ENCODE measurements at places on chromosomes 5 and 9.

GRCh38 chr9:3809724-3810123, 283.9 kb upstream of the RFX3 start:
- no peak for DNase-seq

DNA sequence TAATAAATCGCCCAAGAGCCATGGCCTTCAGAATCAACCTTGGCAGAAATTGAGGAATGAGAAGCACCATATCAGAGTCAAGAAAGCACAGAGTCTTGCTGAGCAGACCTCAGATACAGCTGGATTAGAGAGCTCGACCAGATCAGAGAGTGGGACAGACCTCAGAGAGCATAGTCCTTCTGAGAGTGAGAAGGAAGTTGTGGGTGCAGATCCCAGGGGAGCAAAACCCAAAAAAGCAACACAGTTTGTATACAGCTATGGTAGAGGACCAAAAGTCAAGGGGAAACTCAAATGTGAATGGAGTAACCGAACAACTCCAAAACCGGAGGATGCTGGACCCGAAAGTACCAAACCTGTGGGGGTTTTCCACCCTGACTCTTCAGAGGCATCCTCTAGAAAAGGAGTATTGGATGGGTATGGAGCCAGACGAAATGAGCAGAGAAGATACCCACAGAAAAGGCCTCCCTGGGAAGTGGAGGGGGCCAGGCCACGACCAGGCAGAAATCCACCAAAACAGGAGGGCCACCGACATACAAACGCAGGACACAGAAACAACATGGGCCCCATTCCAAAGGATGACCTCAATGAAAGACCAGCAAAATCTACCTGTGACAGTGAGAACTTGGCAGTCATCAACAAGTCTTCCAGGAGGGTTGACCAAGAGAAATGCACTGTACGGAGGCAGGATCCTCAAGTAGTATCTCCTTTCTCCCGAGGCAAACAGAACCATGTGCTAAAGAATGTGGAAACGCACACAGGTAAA, 4.5 kb downstream of the NFX1 start:
- DNase-seq: no peak

GRCh38 chr9:130132746-130133145, 39.5 kb upstream of the NCS1 start:
- DNase-seq: no peak

GRCh38 chr5:122306461-122306860, 5.6 kb upstream of the SNCAIP start:
- no peak for DNase-seq

- DNase-seq: peak; percentile 57
These were observed 43.8 kb downstream of the ANKRD33B start for GRCh38 chr5:10607666-10608073.

DNA sequence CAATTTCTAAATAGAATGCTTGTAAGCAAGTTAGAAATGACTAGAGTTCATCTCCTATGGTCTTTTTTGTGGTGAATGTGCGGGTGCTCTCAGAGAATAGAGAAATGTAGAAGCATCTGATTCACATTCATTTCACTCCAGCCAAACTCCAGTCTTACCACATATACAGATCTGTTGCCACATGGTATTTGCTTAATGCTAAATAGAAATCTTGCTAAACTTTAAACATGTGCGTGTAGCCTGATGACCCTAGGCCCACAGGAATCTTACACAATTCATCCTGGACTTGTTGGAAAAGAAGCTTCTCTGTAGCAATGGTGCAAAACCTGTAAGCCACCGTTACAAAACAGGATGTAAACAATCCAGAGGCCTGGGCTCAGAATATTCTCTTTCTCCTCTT, 135.2 kb downstream of the PCSK1 start:
- no peak for DNase-seq

GRCh38 chr5:1873243-1873959, 9.3 kb downstream of the IRX4 start:
- no peak for DNase-seq

DNA sequence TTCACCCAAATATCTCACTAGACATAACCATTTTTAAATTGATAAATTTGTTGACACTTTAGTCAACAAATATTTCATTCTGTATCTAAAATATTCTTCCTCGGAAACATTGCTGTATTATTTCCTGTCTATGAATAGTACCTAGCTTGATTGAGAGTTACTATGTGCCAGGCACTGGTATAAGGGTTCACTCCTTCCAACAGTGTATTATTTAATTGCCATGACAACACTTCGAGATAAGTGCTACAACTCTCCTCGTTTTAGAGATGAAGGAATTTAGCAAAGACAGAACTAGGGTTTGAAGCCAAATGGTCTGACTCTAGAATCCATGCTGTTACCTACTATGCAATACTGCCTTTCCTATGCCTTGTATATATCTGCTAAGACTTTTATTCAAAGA, 287.2 kb downstream of the YTHDC2 start:
- no peak for DNase-seq

- DNase-seq: no peak
These were observed 2086.5 kb upstream of the C9orf72 start for GRCh38 chr9:29659736-29660135.

GRCh38 chr9:27429917-27430316, 94.2 kb upstream of the IFNK start:
- DNase-seq: no peak

GRCh38 chr5:37715361-37715760, 124.5 kb downstream of the GDNF start:
- no peak for DNase-seq

DNA sequence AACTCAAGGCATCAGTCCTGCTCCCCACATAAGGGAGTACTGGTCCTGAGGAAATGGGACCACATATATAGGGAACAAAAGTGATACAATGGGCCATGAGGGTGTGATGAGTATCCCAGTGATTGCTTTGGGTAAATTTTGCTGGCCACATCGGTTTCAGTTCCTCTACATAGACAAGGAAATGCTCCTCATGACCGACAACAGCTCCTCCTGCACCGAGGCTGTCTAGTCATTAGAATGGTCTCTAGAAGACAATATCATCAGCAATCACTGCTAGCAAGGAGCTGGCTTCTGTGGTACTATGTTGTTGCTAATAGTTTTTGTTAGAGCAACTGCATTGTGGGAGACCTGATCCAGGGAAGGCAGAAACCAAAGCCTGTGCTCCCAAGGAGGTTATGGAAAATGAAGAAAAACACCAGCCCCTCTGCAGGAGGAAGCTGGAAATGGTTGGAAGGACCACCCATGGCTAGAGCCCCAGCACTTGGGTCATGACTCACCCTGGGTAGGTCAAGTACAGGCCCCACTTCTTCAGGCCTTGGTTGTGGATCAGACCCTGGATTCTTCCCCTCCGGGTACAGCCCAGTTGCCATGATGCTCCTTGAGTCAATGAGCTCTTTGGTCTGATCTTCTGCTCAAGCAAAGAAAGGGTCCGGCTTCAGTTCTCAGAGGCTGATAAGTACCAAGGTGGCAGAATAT, 3.4 kb upstream of the CTSL start:
- no peak for DNase-seq

GRCh38 chr5:60267907-60268306, 374.4 kb upstream of the PDE4D start:
- no peak for DNase-seq

DNA sequence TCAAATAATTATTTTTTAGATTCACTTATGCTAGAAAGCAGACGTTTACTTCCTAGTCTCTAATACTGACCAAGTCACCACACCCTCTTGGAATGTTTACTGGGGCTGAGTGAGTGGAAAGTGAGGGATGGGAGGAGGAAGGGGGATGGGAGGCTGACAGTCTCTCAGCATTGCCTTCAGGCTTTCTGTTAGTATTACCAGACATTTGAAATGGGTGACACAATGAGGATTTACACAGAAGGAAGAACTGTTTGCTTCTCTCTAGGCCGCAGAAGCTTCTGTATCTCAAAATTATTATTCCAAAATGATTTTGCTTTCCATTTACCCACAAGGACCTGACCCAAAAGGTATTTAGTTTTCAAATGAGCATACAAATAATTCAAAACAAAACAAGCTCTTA, 232.8 kb upstream of the ZNF608 start:
- DNase-seq: peak; percentile 53

- DNase-seq: no peak
These were observed 442.4 kb upstream of the ZNF462 start for GRCh38 chr9:106420511-106420944.

DNA sequence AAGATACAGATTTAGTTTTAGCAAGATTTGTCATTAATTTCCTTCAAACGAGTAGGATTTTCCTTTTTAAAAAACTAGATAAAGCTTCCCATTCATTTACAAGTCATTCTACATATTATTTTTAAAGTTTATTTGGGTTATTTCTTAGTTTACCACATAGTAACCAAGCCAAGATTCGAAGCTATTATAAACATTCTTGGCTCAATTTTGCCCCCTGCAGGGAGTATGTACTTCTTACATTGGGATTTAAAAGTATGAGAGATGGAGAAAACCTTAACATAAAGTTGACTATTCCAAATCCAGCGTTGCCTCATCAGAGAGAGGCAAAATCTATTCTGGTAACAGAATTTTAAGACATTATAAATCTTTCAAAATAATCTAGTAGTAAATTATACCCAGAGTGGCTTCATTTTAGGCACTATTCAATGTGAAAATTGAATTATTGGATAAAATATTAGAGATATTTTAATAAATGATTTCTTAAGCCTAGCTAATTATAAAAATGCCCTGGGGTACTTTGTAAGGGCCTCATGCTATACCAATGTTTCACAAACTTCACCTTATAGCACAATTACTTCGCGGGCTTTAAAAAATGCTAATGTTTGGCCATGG, 39.1 kb downstream of the FBN2 start:
- DNase-seq: no peak

DNA sequence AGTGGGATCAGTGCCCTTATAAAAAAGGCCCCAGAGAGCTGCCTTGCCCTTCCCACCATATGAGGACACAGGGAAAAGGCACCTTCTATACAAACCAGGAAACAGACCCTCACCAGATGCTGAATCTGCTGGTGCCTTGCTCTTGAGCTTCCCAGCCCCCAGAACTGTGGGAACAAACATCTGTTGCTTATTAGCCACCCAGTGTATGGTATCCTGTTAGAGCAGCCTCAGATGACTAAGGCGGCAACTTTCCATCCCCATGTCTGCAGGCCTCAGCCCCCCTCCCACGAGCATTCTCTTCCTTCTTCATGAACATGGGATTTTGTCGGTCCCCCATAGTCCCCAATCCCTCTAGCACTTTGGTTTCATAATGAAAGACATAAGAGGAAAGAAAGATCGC, 202.5 kb upstream of the GAS1 start:
- no peak for DNase-seq

DNA sequence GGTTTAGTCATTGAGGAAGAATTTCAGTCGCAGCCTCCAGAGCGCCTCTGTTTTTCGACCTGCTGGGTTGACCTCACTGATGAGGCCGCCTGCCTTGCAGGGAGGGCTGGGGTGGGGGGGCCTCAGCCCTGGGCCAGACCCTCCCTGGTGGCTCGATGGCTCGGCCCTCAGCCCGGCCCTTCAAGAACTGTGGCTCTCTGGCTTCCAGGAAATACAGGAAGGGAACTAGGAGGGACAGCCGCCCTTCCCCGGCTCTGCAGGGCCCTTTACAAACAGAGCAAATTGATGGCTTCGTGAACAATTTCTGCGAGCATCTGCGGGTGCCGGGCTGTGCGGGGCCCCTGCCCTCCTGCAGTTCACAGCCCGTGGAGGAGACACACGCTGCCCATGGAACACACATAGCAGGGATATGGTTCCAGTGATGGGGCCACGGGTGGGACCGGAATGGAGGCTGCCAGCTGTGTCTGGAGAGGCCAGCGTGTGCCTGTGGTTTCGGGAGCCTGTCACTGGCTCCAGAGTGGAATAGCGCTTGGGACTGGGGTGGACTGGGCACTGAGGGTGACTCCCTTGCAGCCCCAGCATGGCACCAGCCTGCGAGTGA, 39.6 kb downstream of the COL5A1 start:
- DNase-seq: peak; percentile 52

DNA sequence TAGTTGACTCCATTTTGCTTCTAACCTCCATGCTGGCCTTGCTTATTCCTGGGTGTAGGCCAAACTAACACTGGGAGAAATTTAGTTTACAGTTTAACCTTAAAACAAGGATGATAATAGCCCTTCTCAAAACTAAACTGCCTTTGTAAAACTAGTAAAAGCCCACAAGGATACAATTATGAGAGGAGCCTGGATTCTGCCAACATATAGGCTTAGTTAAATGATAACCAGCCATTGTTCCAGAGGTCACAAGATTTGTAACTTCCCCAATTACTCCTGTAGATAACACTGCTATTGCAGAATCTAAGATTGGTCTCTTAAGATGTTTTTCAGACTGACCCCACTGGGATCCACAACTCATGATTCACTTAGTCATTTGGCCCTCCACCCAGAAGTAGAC, 2300.3 kb upstream of the C9orf72 start:
- no peak for DNase-seq

GRCh38 chr9:131146186-131146585, 20.8 kb downstream of the NUP214 start:
- DNase-seq: no peak

- no peak for DNase-seq
These were observed 17.9 kb downstream of the OXCT1 start for GRCh38 chr5:41852293-41852692.

DNA sequence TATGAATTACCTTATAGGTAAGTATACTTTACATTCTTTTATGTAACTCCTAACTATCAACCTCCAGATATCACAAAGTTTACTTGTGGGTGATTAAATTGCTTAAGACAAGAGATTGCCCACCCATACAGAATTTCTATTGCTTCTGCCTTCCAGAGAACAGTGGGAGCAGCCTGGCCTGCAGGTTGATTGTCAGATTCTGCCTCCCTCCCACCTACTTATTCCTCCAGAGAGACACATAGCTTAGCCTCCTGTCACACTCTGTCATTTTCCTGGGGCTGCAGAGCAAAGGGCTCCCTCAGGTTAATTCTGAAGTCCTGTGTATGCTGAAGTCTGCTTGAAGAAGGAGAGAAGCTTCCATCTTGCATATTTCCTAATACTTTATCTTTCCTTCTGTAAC, 48.5 kb upstream of the DHFR start:
- DNase-seq: no peak

GRCh38 chr9:36276781-36277181, 18.5 kb upstream of the GNE start:
- DNase-seq: no peak

- DNase-seq: peak; percentile 46
These were observed 9.7 kb downstream of the LECT2 start for GRCh38 chr5:135944967-135945560.

- DNase-seq: no peak
These were observed 370.9 kb downstream of the PLK2 start for GRCh38 chr5:58088941-58089340.

Data from retina (tissue), 1 donor.